Endothelial cell of umbilical vein (primary cell): ENCODE measurements at places on chromosomes 16 and 17.
A peak's percentile ranks its signal among the peaks of the same experiment; 100 is the strongest.

- no peak overlapping the region for H3K4me3 ChIP-seq
- peaks cover 4% of the 10 kb centered on the region for H3K4me1 ChIP-seq
- H3K27ac ChIP-seq, result no peak overlapping the region
- H3K36me3 ChIP-seq, result no peaks in the 10 kb centered on the region
- no peak for DNase-seq
- H3K27me3 ChIP-seq, result no peaks in the 10 kb centered on the region
Observed at GRCh38 chr16:1180549-1181403, 27.9 kb downstream of the CACNA1H start.

GRCh38 chr17:74972973-74973328, 392 bp upstream of the HID1 start:
- no peak for DNase-seq
- H3K36me3 ChIP-seq, result no peaks in the 10 kb centered on the region
- peak overlapping the region; percentile 89 for H3K4me3 ChIP-seq
- H3K27me3 ChIP-seq, result peaks cover 5% of the 10 kb centered on the region

DNA sequence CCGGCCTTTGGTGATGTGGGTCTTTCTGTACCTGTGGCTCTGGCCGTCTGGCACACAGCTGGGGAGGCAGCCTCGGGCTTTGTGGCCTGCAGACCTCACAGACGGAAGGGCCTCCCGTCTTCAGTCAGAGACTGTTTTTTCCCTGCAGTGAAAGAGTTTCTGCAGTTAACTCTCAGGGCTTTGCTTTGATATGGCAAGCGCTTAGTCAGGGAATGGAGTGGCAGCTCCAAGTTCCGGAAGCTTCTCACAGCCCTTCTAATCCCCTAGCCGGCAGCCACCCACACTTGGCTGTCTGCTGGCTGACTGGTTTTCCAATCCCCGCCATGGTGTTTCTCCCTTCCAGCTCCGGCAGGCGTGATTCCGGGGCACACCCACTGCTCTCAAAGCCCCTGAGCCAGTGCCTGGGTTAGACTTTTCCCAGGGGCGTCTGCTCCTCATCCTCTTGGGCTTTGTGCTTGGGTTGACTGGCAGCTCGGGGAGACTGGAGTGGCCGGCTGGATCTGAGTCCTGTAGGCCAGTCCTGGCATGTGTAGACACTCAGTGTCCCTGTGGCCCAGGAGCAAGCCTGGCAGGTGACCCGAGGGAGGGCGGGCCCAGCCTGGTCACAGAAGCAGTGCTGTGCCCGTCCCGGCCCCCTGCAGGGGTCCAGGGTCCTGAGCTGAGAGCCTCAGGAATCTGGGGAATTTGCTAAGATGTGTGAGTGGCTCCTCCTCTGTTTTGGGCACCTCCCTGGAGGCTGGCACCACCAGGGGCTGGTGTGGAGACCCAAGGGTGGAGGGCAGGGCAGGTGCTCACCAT, 29.9 kb downstream of the BAIAP2 start:
- H3K27me3 ChIP-seq, result no peaks in the 10 kb centered on the region
- H3K4me1 ChIP-seq, result no peaks in the 10 kb centered on the region
- H3K27ac ChIP-seq, result no peak overlapping the region
- no peaks in the 10 kb centered on the region for H3K36me3 ChIP-seq

DNA sequence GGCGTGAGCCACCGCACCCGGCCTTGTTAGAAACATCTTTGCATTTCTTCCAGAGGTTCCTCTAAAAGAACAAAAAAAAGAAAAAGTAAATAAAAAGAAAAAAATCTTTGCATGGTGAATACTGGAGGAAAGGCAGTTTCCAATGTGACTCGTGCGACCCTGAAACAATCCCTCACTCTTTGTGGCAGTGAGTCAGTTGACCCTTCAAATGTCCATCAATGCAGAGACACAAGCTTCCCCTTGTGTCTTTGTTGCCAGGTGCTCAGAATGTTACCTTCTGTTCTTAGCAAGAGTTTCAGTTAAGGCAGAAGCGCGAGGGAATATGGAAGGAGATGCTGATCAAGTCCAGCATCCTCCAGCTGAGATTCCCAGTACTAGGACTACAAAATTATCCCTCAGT, 16.4 kb downstream of the CACNG4 start:
- no peak overlapping the region for H3K4me3 ChIP-seq
- DNase-seq, result no peak
- no peaks in the 10 kb centered on the region for H3K4me1 ChIP-seq
- H3K27me3 ChIP-seq, result peaks cover 2% of the 10 kb centered on the region

- H3K27me3 ChIP-seq, result no peaks in the 10 kb centered on the region
- DNase-seq, result no peak
- H3K27ac ChIP-seq, result no peak overlapping the region
- no peaks in the 10 kb centered on the region for H3K36me3 ChIP-seq
Observed at GRCh38 chr17:33642002-33642401, 348.9 kb upstream of the ASIC2 start.

GRCh38 chr17:62919388-62919787, 46.6 kb upstream of the TANC2 start:
- peaks cover 9% of the 10 kb centered on the region for H3K4me1 ChIP-seq
- no peaks in the 10 kb centered on the region for H3K36me3 ChIP-seq
- H3K27me3 ChIP-seq, result no peaks in the 10 kb centered on the region
- no peak overlapping the region for H3K4me3 ChIP-seq

DNA sequence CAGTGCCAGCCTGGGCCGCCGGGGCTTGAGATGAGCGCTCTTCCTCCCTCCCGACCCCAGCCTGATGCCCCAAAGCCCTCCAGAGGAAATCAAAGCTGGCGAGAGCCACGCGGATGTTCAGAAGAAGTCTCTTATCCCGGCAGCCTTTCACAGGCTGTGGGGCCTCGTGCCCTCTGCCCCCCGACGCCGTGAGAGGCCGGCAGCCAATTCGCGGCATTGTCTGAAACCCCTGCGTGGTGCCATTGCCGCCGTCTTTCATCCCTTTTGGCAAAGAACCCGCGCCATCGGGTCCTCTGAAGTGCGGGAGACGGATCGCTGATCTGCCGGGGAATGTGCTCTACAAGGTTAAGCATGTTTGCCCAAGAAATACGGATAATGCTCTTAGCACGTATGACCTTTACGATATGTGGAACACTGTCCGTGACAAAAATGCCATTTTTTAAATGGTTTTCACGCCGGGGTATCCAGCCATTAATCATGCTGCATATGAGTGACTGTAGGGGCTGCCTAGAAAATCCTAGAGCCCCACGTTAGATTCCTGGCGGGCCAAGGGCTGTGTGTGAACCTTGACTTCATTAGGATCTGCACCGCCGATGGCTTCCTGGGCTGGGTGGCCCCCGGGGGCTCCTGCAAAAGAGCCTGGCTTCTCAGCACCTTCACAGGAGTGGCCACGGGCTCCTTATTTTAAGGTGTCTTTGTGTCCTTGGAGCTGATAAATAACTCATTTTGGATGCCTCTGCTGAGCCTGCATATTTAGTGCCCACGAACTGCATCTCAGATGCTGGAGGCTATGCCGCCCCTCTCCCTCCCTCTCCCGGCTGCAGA, 165.1 kb upstream of the TNRC6C start:
- no peak overlapping the region for H3K27ac ChIP-seq
- no peak overlapping the region for H3K4me3 ChIP-seq
- H3K36me3 ChIP-seq, result no peaks in the 10 kb centered on the region
- no peak for DNase-seq

DNA sequence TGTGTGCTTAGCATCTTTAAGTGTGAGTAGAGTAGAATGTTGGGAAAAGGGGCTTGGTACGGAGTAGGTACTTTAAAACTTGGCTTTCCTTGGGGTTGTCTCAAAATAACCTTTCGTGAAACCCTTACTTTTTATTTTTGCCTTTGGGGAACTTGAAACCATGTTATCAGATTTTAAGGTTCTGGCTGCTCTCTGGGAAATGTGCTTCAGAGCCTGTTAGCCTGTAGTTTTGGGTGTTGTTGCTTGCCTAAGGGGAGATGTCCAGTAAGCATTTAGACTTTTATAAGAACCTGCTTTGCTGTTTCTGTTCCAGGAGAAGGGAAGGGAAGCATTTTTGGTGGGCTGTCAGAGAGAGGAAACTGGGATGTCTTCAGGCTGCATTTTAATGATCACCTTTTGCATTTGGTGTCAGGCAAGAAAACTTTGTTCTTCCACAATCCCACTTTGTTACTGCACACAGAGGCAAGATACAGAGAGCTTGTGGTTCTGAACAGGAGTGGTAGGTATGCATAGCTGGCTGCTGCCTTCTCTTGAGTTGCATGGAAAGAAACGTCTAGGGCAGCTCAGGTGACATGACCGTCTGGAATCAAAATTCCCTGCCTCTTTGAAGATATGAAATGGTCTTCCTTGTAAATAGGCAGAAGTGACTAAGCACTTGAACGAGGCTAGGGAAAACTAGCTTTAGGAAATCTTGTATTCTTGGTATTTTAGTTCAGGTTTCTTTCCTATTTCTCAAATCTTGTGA, 1.7 kb downstream of the RABEP1 start:
- H3K4me1 ChIP-seq, result peaks cover 25% of the 10 kb centered on the region
- H3K4me3 ChIP-seq, result no peak overlapping the region
- no peak overlapping the region for H3K27ac ChIP-seq
- no peaks in the 10 kb centered on the region for H3K27me3 ChIP-seq
- no peaks in the 10 kb centered on the region for H3K36me3 ChIP-seq
- DNase-seq, result peak; percentile 23

DNA sequence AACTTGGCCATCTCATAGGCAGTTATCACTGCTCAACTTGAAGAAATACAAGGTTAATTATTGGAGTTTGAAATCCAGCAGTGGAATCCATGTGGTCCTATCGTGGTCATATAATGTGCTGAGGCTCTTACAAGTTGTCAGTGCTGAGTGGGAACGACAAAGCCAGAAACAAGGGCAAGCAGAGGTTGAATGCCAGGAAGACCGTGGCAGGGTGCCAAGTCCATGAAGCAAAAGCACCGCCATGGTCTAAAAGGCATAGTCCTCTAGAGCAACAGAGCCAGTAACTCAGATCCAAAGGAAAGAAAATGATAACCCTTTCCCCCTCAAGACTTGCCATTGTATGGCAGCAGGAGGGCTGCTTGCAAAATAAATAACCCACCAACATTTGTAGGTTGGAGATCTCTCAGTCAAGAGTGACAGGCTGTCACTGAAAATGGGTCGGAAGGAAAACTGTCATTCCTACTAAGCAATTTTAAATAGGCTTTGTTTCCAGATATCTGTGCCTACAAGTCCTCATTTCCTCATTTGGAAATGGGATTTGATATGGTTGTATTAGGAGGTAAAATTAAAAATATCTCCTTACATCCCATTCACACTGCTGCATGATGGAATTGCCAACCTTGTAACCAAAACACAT, 36.4 kb upstream of the HSBP1 start:
- peaks cover 12% of the 10 kb centered on the region for H3K4me1 ChIP-seq
- peak; percentile 78 for DNase-seq

- DNase-seq, result no peak
- H3K4me3 ChIP-seq, result no peak overlapping the region
- no peaks in the 10 kb centered on the region for H3K4me1 ChIP-seq
- no peak overlapping the region for H3K27ac ChIP-seq
Observed at GRCh38 chr17:8029121-8029520, 9.7 kb upstream of the ALOX15B start.

- no peaks in the 10 kb centered on the region for H3K4me1 ChIP-seq
- no peak overlapping the region for H3K4me3 ChIP-seq
- H3K36me3 ChIP-seq, result no peaks in the 10 kb centered on the region
- no peaks in the 10 kb centered on the region for H3K27me3 ChIP-seq
- DNase-seq, result no peak
Observed at GRCh38 chr16:65101009-65101408, 20.9 kb downstream of the CDH11 start.

DNA sequence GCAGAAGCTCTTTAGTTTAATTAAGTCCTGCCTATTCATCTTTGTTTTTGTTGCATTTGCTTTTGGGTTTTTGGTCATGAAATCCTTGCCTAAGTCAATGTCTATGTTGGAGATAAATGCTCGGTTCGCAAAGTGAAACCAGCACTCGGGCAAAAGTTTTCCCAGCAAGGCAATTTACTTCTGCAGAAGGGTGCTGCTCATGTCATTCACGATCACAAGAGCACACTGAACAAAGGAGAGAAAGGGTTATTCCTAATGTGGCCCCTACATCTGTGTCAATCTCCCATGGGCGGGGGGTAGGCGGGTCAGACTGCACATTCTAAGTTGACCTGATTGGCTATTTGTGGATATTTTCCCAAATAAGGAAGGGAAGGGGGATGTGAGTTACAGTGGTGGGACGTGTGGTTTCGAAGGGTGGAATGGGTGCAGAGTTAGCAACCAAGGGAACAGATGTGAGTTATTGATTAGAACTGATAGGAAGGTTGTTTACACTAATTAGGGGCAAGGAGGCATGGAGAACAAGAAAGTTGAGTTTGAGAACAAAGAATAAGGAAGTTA, 23.0 kb downstream of the ATF7IP2 start:
- H3K4me3 ChIP-seq, result no peak overlapping the region
- peaks cover 11% of the 10 kb centered on the region for H3K4me1 ChIP-seq
- no peaks in the 10 kb centered on the region for H3K36me3 ChIP-seq
- no peak overlapping the region for H3K27ac ChIP-seq
- no peaks in the 10 kb centered on the region for H3K27me3 ChIP-seq

DNA sequence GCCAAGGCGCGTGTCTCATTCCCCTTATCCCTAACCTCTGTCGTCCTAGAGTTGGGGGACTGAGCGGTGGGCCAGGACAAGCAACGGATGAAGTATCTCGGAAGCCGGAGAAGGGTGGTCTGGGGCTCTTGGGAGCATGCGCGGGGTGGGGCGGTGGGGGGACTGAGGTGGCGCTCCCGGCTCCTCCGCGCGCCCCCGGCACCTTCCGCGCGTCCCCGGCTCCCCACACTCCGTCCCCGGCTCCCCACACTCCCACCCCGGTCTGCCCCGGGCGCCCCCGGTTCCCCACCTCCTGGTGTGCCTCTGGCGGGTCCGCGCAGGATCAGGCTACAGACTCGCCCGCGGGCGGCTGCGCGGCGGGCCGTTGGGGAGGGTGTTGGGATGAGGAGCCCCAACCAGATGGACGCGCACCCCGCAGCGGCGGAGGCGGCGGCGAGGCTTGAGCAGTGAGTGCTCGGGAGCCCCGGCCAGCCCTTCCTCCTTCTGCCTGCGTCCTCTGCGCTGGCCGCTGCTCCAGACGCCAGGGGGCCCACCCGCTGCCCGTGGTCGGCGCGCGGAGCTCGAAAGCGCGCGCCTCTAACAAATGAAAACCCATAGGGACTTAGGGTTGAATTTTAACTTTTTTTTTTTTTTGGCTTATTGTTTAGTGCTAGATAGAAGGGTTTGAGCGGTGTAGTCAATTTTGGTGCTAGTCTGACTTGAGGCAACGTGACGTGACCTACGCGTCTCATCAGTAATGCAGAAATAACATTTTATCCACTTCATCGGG, 5.6 kb upstream of the CRYM start:
- peaks cover 54% of the 10 kb centered on the region for H3K27me3 ChIP-seq
- no peak overlapping the region for H3K4me3 ChIP-seq
- no peaks in the 10 kb centered on the region for H3K4me1 ChIP-seq
- no peaks in the 10 kb centered on the region for H3K36me3 ChIP-seq

DNA sequence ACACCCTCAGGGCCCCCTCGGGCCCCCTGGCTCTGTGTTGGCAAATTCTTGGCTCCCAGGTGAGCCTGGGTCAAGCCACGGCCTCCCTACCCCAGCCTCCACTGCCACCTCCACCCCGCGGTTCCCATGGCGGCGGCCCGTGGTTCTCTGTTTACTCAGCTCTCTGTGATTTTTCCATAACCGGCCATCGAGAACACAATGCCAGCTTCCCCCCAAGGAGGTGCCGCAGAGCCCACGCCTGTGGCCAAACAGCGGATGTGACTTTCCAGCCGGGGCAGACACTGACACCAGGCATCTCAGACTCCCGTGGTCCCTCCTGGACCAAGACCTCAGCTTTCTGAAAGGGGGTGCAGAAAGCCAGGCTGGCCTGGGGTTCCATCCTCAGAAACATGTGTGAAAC, 21.6 kb upstream of the ATP2A3 start:
- no peaks in the 10 kb centered on the region for H3K27me3 ChIP-seq
- H3K4me1 ChIP-seq, result peaks cover 26% of the 10 kb centered on the region
- no peak overlapping the region for H3K4me3 ChIP-seq
- DNase-seq, result peak; percentile 71

GRCh38 chr17:45225964-45226530, 4.4 kb downstream of the FMNL1 start:
- H3K27ac ChIP-seq, result no peak overlapping the region
- no peaks in the 10 kb centered on the region for H3K36me3 ChIP-seq
- H3K27me3 ChIP-seq, result peaks cover 9% of the 10 kb centered on the region
- H3K4me3 ChIP-seq, result no peak overlapping the region
- peak; percentile 55 for DNase-seq
